ENCODE measurements at places on chromosomes 5 and 9. TPM values are rescaled to one million over a fixed set of nuclear protein-coding genes. Genes with fewer than 3 reads are reported as not detected.

ACOT12 gene
- total RNA-seq = not detected

PCDHGA4 gene
- 0.28 TPM for total RNA-seq

CDX1 gene
- total RNA-seq = not detected

RAD50 gene
- total RNA-seq = 34.1 TPM

- DNase-seq = no peak
Measured at GRCh38 chr5:88888848-88889188, 5.8 kb upstream of the MEF2C start.

DNA sequence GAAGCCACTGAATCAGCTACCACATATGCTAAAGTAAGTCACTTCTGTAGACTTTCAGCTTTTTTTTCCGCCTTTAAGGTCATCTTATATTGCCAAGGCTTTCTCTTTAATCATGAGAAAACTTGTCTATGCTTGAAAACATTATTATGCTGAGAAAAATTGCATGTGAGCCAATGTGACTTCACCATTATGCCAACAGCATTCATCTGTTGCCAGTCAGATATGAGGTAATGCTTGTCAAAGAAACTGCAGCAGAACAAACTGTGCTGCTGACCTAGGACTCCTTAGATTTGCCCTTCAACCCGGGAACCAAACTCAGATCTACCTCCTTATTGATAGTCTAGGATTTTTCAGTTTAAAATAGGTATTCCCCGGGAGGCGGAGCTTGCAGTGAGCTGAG is 34.3 kb downstream of the SLC44A1 start:
- DNase-seq = no peak

- DNase-seq = no peak
Measured at GRCh38 chr5:122120957-122121356, 8.4 kb upstream of the ZNF474 start.

- DNase-seq = peak; percentile 33
Measured at GRCh38 chr9:101119206-101119819, 90.8 kb downstream of the PLPPR1 start.

DNA sequence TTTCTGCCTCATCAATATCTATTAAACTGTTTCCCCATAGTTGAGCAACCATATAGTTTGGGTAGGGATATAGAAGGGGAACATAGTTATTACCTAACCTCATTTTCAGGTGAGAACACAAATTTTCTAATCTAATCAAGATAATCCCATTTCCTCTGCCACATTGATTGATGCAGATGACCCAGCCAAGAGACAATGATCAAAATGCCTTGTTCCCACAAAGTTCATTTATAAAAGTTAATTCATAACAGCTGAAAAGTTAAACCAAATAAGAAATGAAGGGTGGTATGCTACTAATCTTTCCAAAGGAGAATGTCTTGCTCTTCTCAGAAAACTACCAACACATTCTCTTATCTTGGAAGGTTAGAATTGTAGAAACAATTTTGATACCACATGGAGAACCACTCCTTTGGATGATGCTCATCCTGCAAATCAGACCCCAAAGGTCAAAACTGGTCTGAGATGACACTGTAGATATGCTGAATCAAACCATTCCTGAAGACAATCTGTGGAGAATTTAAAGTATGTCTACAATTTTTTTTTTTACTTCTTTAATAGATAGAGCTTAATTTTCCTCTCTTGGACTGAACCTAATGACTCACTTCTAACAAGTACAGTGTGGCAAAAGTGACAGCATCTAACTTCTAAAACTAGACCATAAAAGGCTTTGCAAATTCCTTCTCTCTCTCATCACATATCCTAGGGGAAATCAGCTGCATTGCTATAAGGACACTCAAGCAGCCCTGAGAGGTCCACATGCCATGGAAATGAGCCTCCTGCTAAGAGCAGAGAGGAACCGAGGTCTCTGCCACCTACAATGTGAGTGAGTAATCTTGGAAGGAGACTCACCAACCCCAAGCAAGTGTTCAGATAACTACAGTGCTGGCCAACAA is 586.7 kb upstream of the TUSC1 start:
- no peak for DNase-seq

DNA sequence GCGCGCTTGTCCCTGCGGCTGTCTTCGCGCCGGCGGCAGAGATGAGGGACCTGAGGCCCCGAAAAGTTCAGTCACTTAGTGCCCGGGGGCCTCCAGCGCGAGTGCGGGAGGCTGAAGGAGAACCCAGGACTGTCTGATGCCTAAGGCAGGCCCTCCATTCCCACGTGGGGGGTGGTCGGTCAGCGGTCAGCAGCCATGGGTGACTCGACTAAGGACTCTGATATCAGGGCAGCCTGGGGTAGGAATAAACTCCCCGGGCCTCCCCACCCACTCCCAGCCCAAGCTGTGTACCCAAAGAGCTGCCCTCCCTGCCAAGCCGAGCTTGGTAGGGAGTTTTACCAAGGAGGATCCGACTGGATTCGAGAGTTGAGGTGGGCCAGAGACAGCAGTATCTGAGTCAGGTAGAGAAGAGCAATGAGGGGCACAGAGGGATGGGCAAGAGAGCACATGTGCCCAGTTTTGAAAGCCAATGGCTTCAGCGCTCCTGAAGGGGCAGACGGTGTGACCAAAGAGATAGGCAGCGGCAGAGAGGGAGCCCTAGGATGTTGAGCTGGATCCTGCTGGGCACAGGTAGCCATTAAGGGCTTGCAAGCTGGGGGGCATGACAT is 787 bp downstream of the FGFR4 start:
- DNase-seq = no peak
